Aorta (tissue), 5 donors: ENCODE measurements at places on chromosomes 2 and 18. TPM values are rescaled to one million over a fixed set of nuclear protein-coding genes. Genes with fewer than 3 reads are reported as not detected.

DNA sequence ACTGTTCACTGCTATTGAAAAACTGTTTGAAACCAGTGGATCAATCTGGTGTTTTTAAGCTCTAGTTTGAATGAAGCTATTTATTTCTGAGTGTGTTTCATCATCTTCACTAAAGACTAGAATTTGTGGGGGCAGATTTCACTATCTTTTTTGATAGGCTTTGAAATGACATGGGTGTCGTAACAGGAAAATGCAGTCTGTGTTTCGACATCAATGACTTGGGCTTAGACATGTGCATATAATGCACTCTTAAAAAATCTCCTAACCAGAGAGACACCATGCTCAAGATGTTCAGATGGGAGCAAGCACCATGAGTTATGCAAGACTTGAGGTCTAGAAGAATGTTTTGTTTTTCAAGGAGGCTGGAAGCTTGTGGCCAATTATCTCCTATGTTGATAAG lies 221.6 kb downstream of the GPD2 start:
- DNase-seq = no peak

The FBXO41 gene
- total RNA-seq = 3.3 TPM

GRCh38 chr2:178886006-178886405 lies 78.8 kb upstream of the TTN start:
- DNase-seq = no peak

- no peak for DNase-seq
These were observed 218.4 kb downstream of the CDH20 start for GRCh38 chr18:61551586-61551985.

DNA sequence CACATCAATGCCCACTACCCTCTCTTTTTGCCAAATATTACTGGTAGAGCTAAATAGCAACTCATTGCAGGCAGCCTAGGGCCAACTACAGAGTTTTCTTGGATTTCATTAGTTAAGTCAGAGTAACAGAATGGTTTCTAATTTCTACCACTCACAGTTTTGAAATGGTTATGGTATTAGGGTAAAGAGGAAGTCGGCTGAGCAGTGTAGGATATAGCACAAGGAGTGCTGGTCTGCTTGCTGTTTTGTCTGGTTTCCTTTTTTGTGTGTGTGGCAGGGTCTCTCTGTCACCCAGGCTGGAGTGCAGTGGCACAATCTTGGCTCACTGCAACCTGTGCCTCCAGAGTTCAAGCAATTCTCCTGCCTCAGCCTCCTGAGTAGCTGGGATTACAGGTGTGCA lies 289.2 kb upstream of the CCDC68 start:
- no peak for DNase-seq

The NEU2 gene
- not detected for total RNA-seq

DNA sequence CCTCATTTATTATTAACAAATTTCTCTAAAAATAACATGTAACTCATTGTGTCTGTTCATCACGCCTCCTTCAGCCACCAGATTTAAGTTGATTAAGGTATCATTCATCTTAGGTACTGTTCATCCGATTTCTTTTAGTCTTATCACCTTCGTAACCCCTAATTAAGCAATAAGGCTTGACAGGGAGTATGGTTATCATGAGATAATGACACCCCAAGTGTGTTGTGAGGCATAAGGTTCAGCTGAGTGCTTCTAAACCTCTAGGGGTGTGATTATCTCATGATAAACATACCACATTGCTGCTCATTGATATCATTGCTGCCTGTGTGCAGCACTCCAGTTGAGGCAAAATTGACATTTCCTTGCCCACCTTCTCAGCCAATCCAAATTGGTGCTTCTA lies 158.9 kb upstream of the BOD1L2 start:
- no peak for DNase-seq
